Activated naive CD8-positive, alpha-beta T cell treated with anti-CD3 and anti-CD28 coated beads, Interleukin-2, amount 50 U/mL, for 24 hours (primary cell): ENCODE measurements at places on chromosomes 4 and X.

- H3K36me3 ChIP-seq: no peaks in the 10 kb centered on the region
- no peaks in the 10 kb centered on the region for H3K4me1 ChIP-seq
- no peak overlapping the region for H3K27ac ChIP-seq
- H3K4me3 ChIP-seq: no peak overlapping the region
- no peaks in the 10 kb centered on the region for H3K27me3 ChIP-seq
Observed at GRCh38 chr4:20217951-20218350, 33.8 kb upstream of the SLIT2 start.

DNA sequence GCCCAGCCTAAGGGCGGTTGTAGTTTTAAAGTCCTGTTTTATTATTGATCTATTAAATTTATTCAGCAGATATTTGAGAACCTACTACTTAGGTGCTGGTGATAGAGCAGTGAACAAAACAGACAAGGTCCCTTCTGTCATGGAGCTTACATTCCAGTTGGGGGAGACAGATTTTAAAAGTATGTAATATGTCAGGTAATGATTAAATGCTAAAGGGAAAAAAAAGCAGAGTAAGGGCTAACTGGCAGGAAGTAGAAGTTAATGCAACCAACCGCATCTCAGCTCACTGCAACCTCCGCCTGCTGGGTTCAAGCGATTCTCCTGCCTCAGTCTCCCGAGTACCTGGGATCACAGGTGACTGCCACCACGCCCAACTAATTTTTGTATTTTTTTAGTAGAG lies 7.8 kb upstream of the MCUB start:
- DNase-seq: no peak
- peaks cover 18% of the 10 kb centered on the region for H3K4me1 ChIP-seq
- H3K27ac ChIP-seq: no peak overlapping the region
- H3K36me3 ChIP-seq: peaks cover 32% of the 10 kb centered on the region

- H3K27ac ChIP-seq: no peak overlapping the region
- H3K4me3 ChIP-seq: no peak overlapping the region
- no peak for DNase-seq
- H3K36me3 ChIP-seq: no peaks in the 10 kb centered on the region
Observed at GRCh38 chr4:152259866-152260265, 276.0 kb downstream of the FBXW7 start.

DNA sequence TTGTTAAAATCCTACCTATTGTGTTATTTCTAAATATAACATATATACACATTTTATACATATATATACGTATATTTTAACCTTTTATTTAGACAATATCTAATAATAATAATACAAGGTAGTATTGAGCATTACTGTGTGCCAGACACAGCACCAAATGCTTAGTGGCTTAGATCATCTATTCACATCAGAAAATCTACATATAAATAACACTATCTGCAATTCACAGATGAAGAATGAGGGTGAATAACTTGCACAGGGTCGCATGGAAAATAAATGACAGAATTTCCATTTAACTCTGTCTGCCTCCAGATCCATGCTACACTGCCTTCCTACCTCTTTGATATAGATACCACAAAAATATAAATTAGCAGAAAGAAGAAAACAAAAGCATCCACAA lies 37.7 kb downstream of the SHROOM4 start:
- H3K36me3 ChIP-seq: no peaks in the 10 kb centered on the region
- no peak overlapping the region for H3K4me3 ChIP-seq
- H3K27ac ChIP-seq: no peak overlapping the region
- H3K27me3 ChIP-seq: no peaks in the 10 kb centered on the region
